Kasumi-1 (cell line): ENCODE measurements at places on chromosomes 12 and 14.

DNA sequence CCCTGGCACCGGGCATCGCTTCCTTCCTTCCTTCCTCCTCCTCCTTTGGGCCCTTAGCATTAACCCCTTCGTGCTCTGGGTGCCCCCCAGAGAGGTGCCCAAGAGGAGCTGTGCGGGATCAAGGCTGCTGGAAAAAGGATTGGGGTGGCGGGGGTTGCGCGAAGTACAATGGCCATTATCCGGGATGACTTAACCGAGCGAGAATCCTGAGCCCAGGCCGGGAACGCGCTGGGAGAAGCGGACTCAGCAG lies 2.8 kb downstream of the DHH start:
- DNase-seq = no peak

- no peak for DNase-seq
These were observed 56.4 kb downstream of the KDM5A start for GRCh38 chr12:332581-333205.

DNA sequence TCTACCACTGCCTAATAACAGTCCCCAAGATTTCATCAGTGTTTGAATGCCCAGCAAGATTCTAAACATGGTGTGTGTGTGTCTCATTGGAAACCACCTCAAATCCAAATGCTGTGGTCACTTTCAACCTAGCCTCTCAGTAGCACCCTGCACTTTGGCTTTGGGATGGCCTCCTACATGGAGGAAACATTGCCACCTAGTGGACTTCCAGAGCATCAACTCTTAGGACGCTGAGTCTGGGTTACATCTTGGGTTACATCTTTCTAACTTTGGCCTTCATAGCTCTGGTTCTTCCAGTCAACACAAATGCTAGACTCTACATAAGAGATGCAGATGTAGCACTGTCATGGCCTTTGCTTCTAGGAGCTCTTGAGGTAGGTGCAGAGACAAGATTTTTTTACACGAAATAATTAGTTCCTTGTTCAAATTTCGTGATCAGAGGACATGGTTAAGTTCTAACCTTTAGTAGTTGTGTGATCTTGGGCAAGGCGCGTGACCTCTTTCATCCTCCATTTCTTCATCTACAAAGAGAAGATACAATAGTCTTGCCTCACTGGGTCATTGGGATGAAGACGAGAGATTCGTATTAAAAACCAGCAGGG lies 113.5 kb upstream of the VASH1 start:
- peak; percentile 72 for DNase-seq

- DNase-seq = no peak
These were observed 131.8 kb downstream of the SCARB1 start for GRCh38 chr12:124731869-124732268.

- DNase-seq = no peak
These were observed 240.0 kb downstream of the BMP4 start for GRCh38 chr14:53716578-53716977.

DNA sequence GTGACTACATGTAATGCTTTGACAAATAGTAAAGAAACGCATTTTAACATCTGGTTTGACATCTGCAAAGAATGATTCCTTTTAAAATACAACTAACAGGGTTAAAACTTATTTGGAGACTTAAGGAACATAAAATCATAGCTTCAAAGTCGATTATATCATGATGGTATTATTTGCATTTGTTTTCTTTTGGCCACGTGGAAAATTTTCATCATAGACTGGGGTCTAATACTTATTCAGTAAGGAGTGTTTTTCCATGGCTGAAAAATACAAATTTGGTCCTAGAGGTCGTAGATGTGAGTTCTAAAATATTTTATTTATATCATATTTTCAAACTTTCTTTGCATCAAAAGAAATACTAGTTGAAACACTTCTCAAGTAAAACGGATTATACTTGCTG lies 31.5 kb upstream of the LMNTD1 start:
- no peak for DNase-seq

GRCh38 chr14:64849940-64850339 lies 29.8 kb downstream of the SPTB start:
- no peak for DNase-seq

GRCh38 chr12:123404581-123404980 lies 20.6 kb downstream of the KMT5A start:
- DNase-seq = no peak

DNA sequence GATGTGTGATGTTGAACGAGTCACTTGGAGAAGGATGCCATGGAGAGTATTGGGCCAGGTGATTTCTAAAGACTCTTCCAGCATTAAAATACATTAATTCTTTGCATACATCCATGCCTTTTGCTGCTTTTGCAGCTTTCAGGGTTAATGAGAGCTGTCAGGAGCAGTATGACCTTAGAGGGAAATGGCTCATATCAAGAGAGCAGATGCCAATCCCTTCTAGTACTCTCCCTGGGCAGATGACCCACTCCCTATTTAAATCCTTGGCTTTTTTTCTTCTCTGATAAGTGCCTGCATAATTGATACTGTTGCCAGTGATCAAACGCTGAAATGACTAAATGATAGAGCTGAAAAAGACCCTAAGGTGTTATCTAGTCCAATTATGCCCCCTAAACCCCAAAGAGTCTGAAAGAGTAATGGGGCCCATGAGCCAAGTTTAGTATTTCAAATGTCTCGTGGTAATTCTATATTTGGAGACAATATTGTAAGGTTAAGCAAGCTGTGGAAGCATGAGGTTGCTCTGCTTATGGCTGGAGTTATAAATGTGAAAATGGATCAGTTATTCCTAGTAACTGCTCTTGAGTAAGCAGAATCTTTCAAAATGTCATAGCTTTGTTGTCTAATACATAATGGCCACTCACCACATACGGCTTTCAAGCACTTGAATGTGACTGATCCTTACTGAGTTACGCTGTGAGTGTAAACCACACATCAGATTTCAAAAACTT lies 137.3 kb downstream of the ETV6 start:
- DNase-seq = no peak

DNA sequence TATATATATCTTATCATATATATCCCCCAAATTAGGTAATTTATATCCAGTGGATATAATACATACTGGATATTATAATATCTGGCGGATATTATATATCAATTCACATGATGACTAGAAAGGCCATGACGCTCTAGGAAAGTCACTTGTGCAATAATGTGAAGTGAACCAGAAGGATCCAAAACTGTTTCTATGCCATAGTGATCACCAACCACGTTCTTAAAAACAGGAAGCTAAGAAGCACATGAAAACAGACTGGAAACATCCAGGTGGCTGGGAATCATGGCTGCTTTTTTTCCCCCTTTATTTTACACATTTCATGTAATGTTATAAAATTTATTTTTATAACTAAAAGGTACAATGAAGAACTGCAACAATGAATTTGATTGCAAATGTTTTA lies 1.4 kb downstream of the GUCY2C start:
- DNase-seq = no peak

GRCh38 chr12:67042697-67043131 lies 226.4 kb upstream of the CAND1 start:
- DNase-seq = no peak

- DNase-seq = no peak
These were observed 2.8 kb downstream of the MBIP start for GRCh38 chr14:36317650-36318049.

- no peak for DNase-seq
These were observed 290.6 kb downstream of the FOXN3 start for GRCh38 chr14:89126461-89126860.

DNA sequence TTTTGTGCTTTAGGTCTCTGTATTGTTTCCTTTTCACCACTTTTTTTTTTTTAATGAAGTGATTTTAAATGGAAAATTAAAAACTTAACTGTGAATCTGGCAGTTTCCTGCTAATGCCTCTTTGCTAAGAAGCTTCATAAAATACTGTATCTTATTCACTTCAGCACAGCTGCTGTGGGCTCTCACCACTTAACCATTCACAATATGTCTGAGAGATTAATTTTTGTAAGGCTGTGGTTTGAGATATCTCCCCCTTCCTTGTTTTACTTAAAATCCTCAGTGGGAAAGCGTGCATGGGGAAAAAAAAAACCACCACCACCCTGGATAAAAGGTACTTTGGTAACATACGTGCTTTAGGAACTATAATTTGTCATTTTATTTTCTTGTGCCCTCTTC lies 115.9 kb downstream of the ETV6 start:
- DNase-seq = no peak

- DNase-seq = no peak
These were observed 43.2 kb downstream of the SLC5A8 start for GRCh38 chr12:101166866-101167265.

DNA sequence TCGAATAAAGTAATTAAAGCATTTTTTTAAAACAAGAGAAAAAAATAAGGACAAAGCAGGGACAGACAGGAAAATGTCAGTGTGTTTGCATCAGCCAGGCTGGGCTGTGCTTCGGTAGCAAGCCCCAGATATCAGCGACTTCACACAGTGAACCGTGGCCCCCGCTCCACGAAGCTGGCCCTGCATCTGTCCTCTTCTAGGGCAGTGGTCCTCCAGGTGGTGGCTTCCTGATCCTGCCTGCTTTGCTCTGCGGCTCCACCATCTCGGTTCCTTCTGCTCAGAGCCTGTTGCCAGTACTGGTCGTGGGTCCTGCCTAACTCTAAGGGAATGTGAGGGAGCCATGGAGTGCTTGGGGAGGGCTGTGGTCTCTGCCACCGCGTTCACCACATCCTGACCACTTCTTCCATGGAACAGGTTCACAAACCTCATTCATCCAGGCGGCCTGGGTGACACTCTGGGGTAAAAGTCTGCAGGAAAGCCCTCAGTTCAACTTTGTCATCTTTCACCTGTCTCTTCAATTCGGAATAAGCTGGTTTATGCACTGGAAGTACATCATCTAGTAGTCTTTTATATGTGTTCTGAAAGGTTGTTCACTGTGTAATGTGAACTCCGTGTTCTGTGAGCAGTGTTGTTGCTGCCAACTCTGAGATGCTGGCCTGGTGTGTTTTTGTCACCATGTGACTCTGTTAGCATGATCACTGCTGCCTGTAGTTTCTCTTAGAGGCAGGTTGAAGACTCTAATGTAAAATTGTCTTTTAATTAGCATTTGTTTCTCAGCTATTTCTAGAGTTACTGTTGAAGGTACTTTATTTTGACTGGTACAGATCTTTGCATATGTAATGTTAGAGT lies 47.9 kb downstream of the ANKRD9 start:
- DNase-seq = no peak

DNA sequence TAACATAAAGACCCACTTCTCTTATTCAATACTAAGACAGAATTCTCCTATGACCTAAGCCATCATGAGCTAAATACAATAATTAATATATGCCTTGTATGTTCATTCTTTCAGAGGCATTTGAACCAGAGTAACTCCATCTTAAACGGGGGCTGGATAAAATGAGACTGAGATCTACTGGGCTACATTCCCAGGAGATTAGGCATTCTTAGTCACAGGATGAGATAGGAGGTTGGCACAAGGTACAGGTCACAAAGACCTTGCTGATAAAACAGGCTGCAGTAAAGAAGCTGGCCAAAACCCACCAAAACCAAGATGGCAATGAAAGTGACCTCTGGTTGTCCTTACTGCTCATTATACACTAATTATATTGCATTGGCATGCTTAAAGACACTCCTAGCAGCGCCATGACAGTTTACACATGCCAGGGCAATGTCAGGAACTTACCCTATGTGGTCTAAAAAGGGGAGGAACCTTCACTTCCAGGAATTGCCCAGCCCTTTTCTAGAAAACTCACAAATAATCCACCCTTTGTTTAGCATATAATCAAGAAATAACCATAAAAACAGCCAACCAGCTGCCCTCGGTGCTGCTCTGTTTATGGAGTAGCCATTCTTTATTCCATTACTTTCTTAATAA lies 260.7 kb downstream of the SSPN start:
- no peak for DNase-seq

- DNase-seq = no peak
These were observed 306.9 kb upstream of the DIO2 start for GRCh38 chr14:80518173-80518572.

- no peak for DNase-seq
These were observed 362.1 kb downstream of the RAD51B start for GRCh38 chr14:68181519-68182326.

GRCh38 chr12:131066886-131067490 lies 113.3 kb downstream of the ADGRD1 start:
- no peak for DNase-seq

DNA sequence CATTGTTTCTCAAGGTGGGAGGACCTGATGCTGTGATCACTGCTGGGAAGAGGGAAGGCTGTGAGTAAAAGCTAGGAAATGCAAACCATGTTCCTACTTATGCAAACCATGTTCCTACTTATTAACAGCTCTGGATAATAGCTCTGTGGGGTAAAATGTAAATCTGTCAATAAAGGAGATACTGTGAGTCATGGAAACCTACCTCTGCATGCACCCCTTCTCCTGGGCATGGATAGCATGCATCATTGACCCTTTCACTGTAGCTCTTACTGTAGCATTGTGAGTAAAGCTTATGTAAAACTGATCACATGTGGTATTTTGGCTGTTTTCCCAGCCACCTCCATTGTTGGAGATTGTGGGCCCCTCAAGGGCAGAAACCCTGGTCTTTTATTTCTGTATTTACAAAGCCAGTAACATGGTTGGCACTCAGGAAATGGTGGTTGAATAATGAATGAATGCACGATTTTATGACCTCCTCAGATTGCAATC lies 253.7 kb downstream of the GRIN2B start:
- no peak for DNase-seq

DNA sequence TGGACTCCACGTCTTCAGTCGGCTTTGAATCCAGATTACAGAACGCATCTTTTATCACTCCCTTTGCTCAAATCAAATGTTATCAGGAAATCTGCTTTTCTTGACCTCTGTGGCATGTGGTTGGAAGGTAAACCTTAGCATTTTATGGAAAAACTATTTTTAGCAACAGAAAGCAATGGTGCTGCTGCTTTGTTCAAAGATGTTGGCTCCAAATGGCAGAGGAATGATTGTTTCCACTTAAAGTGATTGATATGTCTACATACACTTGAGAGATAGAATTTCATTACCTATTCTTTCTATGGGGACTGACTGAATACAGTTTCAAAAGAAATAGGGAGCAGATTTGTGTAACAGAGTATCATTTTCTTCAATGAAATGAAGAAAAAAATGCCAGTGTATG lies 761.2 kb downstream of the NOVA1 start:
- DNase-seq = no peak

- DNase-seq = no peak
These were observed 34.2 kb downstream of the PCNX4 start for GRCh38 chr14:60125918-60126317.

GRCh38 chr12:64252681-64253080 lies 30.6 kb upstream of the KICS2 start:
- no peak for DNase-seq

DNA sequence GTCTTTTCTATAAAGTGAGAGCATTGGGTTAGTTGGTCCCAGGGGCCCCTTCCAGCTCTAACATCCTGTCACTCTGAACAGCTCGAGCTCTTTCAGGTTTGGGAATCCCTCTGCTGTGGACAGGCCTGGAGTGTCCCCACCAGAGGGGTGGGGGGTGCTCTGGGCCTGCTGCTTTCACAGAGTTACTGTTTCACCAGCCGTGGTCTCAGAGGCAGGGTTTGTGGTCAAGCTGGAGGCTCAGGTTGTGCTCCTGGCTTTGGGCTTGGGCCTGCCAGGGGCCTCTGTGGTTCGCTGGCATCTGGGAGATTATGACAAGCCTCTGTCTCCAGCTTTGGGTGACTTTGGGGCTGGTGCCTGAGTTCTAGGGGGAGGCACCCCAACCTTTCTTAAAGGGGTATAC lies 59.6 kb downstream of the FBXL14 start:
- DNase-seq = no peak

- DNase-seq = no peak
These were observed 281.2 kb downstream of the PAWR start for GRCh38 chr12:79409562-79409961.
